ENCODE measurements at places on chromosomes 16 and 17. TPM values are rescaled to one million over a fixed set of nuclear protein-coding genes. Genes with fewer than 3 reads are reported as not detected.

Gene CTRB1
- total RNA-seq, result not detected

Gene UBALD2
- total RNA-seq, result 51.6 TPM

DNA sequence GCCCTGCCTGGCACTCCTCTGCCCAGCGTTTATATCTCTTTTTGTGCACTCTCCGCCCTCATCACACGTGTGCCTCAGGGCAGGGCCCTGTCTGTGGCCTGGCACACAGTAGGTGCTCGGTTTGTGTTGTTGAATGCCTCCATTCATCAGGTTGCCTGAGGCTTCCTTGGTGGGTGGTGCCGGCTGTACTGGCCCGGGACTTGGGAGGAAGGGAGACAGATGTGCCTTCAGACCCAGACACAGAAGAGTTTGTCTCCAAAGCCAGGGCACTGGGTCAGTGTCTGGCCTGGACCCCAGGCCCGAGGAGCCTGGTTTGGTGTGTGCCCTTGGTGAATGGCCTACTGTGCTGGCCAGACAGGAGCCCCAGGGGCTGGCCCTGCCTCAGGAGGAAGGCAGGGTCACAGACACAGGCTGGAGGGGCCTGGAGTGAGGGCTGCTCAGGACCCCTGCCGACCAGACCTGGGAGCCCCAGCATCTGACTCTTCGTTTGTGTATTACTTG lies 71.6 kb downstream of the RAI1 start:
- DNase-seq, result no peak

GRCh38 chr16:80663078-80663477 lies 122.3 kb downstream of the DYNLRB2 start:
- no peak for DNase-seq

GRCh38 chr17:80424878-80425765 lies 10.2 kb downstream of the ENDOV start:
- DNase-seq, result peak; percentile 30
